Left lung (tissue), 14 donors: ENCODE measurements at places on chromosomes 1 and 21.

- no peak for DNase-seq
Observed at GRCh38 chr1:234500269-234500668, 21.3 kb upstream of the TARBP1 start.

GRCh38 chr1:111481387-111482221 lies 7.8 kb downstream of the C1orf162 start:
- peak; percentile 93 for DNase-seq

DNA sequence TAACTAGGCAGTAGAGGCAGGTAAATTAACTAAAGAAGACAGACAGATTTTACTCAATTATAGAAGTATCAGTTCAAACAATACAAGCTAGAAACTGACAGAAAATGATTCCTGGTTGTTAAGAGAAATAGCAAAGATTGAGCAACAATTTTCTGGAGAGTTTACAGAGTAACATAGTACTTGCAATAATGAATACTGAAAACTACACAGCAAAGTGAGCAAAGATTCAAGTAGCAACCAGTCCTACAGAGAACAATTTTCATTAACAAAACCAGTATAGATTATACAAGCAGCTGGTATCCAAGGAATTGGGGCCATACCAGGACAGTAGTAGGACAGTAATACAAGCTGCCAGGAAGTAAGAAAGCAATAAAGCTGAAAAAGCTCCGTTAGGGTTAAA lies 37.6 kb downstream of the EYA3 start:
- DNase-seq = no peak

DNA sequence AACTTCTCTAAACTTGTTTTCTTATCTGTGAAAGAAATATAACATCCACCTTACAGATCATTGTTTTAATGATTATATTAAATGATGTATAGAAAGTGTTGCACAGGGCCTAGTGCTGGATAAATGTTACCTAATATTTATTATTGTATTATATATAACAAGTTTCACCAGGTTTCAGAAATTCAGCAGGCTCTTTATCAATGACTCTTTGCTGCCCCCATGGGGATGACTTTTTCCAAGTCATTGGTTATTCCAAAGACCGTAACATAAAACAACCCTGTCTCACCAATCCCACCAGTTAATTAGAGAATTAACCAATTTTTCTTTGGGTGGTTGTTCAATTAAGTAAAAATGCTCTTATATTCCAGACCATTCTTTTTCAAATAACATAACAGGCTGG lies 7.3 kb upstream of the DEDD start:
- no peak for DNase-seq

DNA sequence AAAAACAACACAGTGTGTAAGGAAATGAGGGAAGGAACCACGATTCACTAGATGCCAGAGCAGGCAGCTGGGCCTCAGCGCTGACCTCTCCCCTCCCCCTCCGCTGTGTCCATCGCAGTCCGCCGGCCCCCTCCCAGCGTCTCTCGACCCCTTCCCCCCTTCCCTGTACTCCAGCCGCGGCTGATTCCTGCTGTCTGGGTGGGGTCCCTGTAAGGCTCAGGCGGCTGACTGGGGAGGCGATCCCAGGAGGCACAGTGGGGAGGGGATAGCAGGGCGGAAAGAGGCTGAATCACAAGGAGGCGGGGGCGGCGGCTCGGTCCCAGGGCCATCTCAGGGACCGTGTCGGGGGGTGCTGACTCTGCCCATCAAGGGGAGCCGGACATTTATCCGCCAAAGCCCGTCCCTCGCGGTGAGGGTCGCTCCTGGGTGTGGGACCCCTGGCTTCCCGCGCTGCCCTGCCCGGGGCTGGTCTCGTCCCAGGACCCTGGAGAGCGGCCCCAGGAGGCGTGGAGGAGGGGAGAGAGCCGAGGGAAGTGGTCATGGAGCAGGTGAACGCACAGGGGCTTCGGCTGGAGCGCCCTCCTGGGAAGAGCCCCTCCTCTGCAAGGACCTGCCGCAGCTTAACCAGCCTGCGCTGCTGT lies 241.9 kb downstream of the PTPRU start:
- DNase-seq = no peak

DNA sequence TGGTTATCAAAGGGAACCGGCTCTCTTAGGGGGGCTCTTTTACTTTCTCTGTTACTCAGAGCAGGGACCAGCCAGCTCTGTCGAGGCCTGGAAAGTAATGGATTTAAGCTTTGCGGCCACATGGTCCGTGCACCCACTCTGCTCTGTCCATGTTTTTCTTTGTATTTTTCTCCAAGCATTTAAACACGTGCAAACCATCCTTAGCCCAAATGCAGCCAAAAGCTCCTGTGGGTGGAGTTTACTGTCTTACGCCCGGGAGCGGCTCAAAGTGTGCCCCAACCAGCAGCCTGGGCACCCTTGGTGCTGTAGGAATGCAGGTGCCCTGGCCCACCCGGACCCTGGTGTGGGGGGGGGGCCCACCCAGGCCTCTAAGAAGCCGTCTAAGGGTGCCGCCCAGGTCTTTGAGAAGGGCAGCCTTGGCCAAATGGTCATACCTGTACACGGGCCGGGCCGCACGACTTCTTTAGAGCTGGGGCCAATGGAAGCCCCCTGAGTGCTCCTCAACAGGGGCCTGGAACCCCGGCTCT lies 29.2 kb upstream of the POFUT2 start:
- DNase-seq = no peak

DNA sequence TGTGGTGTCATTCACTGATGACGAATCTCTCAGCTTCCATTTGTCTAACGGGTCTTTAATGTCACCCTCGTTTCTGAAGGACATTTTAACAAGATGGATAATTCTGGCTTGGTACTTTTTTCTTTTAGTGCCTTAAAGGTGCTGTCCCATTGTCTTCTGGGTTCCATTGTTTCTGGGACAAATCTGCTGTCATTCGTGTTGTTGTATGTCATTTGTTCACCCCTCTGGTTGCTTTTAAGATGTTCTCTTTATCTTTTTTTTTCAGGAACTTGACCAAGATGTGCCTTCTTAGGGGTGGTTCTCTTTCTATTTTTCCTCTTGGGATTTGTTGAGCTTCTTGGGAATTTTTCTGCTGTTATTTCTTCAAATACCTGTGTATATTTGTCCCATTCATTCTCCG lies 14.0 kb upstream of the MMEL1 start:
- DNase-seq = no peak

- no peak for DNase-seq
Observed at GRCh38 chr21:45792682-45793383, 149.3 kb downstream of the PCBP3 start.
